ENCODE measurements at places on chromosomes 7 and 10. TPM values are rescaled to one million over a fixed set of nuclear protein-coding genes. Genes with fewer than 3 reads are reported as not detected.

DNA sequence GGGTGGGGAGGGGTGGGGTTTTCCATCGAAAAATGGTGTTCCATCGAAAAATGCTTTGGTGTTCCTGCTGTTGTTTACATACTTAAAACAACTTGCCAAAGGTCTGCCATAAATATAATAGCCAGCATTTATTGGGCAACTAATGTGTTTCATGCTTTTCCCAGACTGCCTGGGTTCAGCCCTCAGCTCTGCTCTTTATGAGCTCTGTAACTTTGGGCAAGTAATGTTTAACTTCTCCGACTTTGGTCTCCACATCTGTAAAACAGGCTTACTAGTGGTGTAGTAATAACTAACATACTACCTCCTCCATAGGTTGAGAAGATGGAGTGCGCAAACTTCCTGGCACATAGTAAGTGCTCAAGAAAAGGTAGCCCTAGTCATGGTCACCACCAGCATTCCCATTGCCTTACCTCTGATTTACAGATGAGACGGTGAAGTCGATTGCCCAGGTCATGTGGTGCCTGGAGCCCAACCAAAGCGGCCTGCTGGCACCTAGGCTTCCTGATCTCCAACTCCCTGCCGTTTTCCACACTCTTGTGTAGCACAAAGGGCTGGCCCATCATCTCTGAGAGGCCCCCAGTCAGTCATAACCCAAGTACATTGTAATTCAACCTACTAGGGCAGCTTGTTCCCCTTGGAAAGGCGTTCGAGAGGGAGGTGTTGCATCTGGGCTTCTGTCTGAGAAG lies 8.9 kb downstream of the ZMIZ1 start:
- DNase-seq = no peak

Gene PNLIPRP2
- total RNA-seq = not detected

Gene CAPZA2
- total RNA-seq = 144 TPM

DNA sequence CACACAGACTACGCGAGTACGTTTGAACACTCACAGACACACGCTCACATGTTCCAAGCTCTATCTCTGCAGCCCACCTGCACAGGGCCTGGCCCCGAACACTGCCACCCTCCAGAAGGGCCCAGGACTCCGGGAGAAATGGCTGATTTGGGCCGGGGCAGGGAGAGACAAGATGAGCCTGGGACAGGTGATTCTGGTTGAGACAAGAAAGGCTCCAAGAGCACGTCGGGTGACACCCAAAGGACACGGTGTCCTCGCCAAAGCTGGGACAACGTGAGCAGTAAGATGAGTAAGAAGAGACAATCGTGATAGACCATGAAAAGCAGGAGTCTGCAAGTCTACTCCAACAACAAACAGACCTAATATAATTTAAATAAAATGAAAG lies 9.2 kb downstream of the GPER1 start:
- DNase-seq = no peak

All from activated T-cell treated with anti-CD3 and anti-CD28 coated beads, Interleukin-2, amount 50 U/mL, for 72 hours (primary cell).